ENCODE measurements at places on chromosomes 1 and 21.

- no peak for DNase-seq
Observed at GRCh38 chr1:45659222-45659621, 27.1 kb downstream of the GPBP1L1 start.

DNA sequence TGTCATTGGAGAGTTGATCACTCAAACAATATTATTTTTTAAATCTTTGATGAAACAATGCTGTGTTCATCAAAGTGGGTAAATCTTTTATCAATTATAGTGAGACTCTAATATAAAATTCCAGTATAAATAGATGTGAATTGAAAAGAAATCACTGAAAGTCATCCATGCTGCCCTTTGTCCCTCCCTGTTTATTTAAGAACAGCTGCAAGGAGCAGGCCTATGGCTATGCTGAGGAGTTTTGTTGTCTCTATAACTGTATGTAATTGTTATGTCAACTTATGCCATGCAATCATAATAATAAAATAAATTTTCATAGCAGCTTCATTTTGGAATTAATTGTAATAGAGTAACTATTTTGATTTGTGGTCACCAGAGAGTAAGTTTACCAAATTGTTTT, 1272.4 kb upstream of the ADGRL4 start:
- DNase-seq: no peak

GRCh38 chr1:57325117-57325516, 98.7 kb downstream of the DAB1 start:
- DNase-seq: peak; percentile 84

DNA sequence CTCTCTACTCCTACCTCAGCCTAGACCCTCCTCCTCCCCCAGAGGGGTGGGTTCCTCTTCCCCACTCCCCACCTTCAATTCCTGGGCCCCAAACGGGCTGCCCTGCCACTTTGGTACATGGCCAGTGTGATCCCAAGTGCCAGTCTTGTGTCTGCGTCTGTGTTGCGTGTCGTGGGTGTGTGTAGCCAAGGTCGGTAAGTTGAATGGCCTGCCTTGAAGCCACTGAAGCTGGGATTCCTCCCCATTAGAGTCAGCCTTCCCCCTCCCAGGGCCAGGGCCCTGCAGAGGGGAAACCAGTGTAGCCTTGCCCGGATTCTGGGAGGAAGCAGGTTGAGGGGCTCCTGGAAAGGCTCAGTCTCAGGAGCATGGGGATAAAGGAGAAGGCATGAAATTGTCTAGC, 21.6 kb upstream of the VPS13D start:
- DNase-seq: no peak

DNA sequence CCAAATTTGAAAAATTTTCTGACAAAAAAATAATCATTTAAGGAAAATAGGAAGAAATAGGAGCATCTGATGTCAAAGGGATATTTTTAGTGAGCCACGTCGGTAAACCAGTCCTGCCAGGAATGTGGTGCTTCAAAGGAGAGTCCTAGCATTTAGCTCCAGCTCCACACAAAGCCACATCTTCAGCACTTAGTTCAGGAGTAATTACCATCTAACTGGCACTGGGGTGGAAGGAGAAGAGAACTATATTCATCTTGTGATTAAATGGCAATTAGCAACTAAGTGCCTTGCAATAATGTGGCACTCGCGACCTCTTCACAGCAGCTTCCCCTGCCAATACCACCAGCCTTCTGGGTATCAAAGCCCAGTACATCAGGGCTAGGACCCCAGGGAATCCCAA, 409.1 kb downstream of the SETD4 start:
- DNase-seq: no peak

DNA sequence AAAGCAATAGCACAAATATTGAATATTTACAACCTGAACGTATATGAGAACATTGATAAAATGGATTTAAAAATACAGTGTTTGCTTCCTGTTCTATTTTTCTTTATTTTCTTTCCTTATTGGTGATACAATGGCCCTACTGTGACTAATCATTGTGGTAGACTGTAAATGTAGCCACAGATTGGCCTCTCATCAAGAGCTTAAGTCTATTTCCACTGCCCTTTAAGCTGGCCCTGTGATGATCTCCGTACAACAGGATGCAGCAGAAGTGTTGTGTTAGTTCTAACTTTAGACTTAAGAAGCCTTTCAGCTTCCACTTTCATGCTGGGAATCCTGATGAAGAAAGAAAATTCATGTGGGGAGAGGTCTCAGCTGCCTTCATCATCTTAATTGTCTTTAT, 285.6 kb upstream of the B3GALT2 start:
- DNase-seq: no peak

DNA sequence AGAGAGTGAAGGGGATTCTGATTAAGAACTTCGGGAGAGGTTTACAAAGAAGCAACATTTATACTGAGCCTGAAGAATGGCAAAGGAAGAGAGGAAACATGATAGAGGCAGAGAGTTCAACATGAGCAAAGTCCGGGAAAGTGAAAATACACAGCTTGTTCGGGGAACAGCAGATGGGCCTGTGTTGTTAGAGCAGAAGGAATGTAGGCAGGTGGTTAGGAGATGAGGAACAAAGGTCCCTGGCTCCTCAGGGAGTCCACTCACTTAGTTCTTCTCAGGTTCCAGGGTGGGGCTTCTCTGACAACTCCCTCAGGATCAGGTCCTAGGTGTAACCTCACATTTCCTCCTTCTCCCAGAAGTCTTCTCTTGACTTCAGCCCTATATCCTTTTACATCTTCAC, 5.1 kb upstream of the ZNF326 start:
- no peak for DNase-seq

- no peak for DNase-seq
Observed at GRCh38 chr1:199580300-199580699, 447.2 kb upstream of the NR5A2 start.

- DNase-seq: peak; percentile 37
Observed at GRCh38 chr1:22317920-22318243, 133.8 kb upstream of the ZBTB40 start.

- DNase-seq: no peak
Observed at GRCh38 chr1:17198476-17199258, 6.3 kb upstream of the PADI1 start.

- no peak for DNase-seq
Observed at GRCh38 chr1:236084386-236084730, 19.5 kb upstream of the NID1 start.

DNA sequence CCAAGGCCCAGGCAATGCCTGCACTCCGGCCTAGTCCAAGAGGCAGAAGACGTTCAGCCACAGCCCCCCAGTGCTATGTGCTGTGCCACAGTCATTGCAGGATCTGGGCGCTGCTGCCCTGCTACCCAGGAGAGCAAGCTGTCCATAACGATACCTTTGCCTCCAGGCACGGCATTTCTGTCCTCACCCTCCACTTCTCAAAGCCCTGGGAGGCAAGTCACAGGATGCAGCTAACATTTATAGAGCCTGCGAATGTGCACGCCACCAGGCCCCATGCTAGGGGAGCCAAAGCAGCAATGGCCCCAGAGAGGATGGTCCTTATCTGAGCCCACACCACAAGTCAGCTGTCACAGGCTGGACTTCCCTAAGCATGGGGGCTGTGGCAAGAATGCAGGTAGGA, 13.8 kb downstream of the LRP8 start:
- no peak for DNase-seq

DNA sequence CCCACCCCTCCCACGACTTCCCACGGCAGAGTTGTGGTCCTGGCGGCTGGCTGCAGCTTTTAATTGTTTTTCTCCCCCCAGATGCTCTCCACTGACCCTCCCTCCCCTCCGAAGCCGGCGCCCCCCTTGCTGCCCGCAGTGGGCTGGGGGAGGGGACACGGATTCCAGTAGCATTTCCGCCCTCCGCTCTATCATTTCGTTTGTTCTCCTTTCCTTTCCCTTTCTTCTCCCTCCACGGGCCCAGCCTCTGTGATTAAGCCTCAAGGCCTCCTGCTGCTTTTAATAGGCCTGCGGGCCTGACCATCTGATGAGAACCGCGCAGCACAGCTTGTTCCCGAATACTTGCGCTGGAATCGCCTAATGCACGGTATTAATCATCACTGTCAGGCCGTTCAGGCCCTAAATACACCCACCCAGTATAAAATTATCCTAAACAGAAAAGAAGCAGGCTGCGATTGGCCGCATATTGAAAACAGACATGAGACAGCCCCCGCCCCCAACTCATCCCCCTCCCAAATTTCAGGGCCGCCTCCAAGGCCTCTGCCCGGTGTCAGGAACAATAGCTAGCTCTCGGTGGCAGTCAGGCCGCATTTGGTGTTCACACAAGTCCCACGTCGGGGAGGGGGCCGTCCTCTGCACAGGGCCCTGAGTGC, 102.0 kb upstream of the ARHGEF16 start:
- DNase-seq: no peak

GRCh38 chr1:175320804-175321203, 128.2 kb upstream of the KIAA0040 start:
- DNase-seq: no peak

GRCh38 chr1:183063349-183063748, 40.1 kb downstream of the LAMC1 start:
- no peak for DNase-seq

DNA sequence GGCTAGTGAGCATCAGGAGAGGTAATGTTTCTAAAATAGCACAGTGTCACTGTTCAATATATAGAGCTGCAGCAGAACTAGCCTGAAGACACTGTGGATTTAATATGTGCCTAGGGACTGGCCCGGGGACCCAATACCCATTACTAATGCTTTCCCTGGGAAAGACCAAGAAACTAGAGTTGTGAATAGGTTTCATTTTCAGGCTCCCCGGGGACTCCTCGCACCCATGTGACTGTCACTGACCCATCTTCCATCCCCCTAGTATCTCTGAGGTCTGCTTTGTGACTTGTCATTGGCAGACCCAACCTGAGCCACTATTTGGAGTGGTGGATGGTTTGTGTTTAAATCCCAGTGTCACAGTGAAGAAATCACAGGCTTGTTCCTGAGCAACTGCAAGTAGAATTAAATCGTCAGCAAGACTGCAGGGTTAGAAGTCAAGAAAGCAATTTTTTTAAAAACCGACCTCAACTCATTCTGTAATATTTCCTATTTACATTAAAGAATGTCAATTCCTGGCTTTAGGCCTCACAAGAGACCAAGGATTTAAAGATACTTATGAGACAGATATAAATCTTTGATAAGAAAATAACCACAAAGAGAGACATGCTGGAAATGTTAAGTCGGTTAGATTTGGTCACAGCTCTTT, 130.0 kb upstream of the TNR start:
- no peak for DNase-seq

DNA sequence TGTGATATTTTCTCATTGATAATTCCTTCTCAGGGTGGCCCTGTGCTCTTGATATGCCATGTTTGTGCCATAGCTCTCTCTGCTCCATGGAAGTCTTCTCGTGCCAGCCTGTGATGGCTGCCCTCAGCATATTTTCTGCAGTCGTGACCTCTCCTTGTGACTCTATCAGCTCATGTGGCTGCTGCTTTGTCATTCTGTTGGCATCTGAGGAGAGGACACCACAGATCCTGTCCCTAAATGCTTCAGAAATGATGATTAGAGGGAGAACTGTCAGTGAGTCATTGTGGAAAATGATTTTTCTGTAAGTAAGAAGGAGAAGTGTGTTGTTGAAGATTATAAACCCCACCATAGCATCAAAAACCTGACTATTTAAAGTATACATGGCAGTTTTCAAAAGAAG, 286.0 kb downstream of the ADGRL2 start:
- no peak for DNase-seq

- DNase-seq: no peak
Observed at GRCh38 chr1:13505020-13505419, 8.8 kb downstream of the LRRC38 start.

GRCh38 chr1:65105596-65105995, 42.4 kb upstream of the AK4 start:
- no peak for DNase-seq

GRCh38 chr1:189693140-189693539, 784.5 kb downstream of the BRINP3 start:
- DNase-seq: no peak

DNA sequence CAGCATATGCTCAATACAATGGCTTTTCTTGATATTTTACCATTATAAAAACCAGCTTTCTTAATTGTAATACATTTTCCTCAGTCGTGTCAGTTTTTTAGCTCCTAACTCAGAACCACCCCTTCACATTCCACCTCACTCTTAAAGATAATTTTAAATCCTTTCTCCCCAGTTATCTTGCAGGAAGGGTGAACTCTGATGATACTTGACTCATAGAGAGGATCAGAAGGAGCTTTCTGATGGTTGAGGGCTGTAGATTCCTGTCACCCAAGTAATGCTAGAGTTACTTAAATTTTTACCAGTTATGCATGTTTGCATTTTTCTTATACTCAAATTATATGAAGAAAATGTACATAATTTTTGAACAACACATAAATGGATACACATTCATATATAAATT, 233.7 kb downstream of the NCAM2 start:
- DNase-seq: no peak

DNA sequence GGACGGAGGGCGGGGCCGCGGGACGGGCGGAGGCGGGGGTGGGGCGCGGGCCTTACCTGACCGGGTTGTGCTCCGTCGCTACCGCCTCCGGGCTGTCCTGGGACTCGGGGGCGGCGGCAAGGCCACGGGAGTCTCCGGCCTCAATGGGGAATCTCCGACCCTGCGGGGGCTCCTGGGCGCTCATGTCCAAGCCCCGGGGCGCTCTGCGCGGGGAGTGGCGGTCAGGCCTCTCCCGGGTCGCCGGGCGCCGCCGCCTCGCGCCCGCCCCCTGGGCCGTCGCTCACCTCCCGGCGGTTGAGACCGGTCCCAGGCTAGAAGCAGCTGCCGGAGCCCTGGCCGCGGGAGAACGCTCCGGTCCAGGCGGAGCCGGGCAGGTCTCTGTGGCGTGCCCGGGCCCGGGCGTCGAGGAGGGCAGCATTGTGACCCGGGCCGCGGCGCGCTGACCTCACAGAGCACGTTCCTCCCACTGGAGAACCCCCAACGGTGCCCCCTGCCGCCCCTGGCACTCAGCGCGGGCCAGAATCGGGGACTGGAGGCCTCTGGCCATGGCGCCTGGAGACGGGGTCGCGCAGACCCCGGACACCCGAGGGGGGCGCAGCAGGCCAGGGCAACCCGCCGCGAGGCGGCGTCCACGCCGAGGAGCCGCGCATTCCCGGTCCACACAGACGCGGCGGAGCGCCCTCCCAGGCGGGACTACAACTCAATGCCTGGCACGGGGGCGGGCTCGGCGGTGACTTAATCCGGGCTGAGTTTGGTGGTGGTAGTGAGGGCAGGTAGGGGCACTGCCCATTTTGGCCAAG, 411 bp downstream of the FAM229A start:
- peak; percentile 69 for DNase-seq

DNA sequence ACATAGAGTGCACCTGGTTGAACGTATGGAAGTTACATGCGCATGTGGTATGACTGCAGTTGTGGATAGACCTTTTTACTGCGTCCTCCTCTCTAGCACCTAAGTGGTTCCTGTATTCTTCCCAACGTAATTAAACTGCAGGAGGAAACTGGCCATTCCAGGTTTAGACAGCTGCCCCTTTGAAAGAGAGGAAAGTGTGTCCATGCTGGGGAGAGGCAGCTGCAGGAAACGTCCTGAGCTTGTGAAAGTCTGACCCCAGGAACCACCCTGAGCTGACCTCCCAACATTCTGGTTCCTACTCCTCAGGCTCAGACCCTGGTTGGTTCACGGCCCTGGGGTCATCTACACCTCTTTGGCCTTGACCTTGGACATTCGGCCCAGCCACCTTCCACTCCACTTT, 309.3 kb downstream of the DISC1 start:
- DNase-seq: no peak

All from left lobe of liver (tissue), 2 donors.